ENCODE measurements at places on chromosomes 12 and 14.
A peak's percentile ranks its signal among the peaks of the same experiment; 100 is the strongest.

DNA sequence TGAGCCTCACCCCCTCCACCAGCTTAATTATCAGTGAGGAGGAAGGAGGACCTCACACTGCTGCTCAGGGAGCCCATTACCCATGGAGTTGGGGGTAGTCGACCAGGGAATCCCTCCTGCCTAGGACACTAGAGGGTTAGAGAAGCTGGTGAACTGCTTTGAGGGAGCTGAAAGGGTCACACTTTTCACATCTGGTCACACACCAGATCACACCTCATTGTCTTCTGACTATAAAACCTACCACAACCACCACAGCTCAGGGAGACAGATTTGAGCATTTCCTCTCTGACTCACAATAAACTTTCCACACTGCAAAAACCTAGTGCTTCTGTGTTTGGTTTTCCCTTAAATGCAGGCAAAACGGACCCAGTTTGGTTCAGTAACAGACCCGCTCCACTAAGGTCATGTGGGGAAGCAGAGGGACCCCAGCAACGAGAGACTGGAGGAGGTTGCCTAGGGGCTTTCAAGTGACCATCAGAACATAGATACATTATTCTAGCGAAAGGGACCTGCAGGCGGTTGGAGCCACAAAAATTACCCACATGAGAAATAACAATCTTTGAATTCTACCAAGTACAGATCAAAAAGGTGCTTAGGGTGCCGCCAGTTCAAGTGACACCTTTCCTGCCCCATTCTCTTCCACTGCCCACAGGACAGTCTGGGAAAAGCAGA lies 151.4 kb upstream of the AVPR1A start:
- DNase-seq, result no peak

GRCh38 chr12:93777254-93777653 lies 100.1 kb downstream of the CRADD start:
- no peak for DNase-seq

- DNase-seq, result no peak
Observed at GRCh38 chr12:9109737-9110491, 5.8 kb downstream of the A2M start.

DNA sequence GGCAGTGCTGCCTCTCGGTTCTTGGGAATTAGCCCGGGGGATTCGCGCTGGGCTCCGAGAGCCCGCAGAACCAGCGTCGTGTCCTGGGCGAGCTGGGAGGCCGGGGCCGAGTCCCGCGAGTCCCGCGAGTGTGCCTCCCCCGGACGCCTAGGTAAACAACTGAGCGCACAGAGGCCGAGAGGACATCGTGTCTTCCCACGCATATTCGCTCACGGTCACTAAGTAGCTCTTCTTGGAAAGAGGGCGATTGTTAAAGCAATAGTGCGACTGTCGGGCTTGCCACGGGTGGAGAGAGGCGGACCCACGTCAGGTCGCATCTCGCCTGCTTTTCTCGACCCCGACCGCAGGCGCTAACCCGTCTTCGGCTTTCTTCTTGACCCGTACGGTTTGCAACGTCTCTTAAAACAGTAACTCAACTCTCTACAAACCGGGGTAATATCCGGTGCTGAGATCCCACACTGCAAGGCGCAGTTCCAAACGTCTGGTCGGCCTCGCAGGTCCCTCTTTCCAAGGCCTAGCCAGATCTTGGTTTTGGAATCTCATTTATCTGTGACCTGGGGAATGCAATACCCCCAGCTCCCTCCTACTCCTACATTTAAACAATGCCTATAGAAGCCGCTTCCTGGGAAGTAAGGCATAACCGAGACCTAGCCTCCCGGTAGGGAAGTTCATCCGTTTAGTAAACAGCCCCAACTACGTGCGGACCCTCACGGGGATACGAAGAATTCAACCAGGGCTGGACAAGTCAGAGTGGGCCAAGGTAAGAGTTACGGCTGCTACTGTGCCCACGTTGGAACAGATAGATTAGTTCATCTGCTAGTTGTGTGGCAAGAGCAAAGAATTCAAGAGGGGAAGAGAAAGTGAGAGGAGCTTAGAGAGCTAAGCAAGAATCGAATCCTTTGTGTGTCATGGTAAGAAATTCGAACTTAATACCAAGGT lies 736 bp upstream of the PHLDA1 start:
- peak; percentile 39 for DNase-seq

DNA sequence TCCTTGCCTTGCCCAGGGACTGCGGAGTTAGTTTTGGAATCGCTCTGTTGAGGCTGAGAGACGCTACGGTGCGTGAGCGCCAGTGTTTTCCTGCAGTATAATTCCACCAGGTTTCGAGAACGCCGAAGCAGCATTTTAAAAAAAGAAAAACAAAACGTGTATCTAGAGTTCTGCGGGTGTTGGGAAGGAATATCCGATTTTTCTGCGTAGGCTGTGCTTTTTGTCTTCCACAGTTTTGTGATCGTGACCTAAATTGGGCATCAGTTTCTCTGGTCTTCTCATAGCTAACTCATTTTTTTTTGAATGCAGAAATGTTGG lies 778 bp downstream of the DNM1L start:
- DNase-seq, result no peak

GRCh38 chr12:51437431-51437830 lies 12.8 kb downstream of the SLC4A8 start:
- DNase-seq, result no peak

- DNase-seq, result no peak
Observed at GRCh38 chr12:16605642-16606116, 283 bp downstream of the LMO3 start.

GRCh38 chr14:36067428-36068187 lies 108.9 kb downstream of the PTCSC3 start:
- no peak for DNase-seq

DNA sequence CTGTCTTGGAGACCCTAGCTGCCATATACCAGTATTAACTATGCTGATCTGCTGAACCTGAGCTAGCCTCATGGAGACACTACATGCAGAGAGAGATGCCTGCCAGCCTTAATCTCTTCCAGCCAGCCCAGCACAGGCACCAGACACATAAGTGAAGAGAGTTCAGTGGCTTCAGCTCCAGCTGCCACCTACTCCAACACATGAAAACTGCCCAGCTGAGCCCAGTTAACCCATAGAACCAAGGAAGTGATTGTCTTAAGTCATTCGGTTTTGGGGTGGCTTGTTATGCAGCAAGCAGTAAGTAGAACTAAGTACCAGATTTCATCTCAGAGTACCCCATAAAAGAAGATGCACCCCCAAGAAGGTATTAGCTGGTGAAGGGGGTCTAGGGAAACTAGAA lies 7.6 kb downstream of the SERPINA11 start:
- no peak for DNase-seq

DNA sequence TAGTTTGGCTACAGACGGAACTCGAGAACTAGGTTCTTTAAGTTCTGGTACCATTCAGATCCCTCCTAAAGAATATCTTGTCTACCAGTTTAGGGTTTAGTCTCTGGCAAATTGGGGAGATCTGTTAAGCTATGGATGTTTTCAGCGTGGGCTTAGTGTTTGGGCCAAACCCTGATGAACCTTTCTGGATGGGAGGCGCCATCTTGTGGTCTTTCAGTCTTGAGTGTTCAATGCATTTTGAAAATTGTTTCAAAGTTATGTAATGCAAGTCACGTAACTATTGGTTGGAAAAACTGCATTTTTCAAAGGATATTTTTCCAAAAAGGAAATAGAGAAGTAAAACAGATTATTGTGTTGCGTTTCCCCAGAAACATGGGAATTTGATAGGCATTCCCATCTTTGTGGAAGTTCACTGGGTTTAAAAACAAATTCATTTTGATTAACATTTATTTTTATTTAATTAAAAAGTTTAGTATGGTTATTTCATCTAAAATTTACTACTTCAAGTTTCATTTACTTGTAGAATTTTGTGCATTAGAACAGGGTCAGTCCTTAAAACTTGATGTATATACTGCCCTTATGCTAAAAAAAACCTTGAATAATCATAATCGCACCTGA lies 169.0 kb downstream of the PRIMA1 start:
- peak; percentile 68 for DNase-seq

DNA sequence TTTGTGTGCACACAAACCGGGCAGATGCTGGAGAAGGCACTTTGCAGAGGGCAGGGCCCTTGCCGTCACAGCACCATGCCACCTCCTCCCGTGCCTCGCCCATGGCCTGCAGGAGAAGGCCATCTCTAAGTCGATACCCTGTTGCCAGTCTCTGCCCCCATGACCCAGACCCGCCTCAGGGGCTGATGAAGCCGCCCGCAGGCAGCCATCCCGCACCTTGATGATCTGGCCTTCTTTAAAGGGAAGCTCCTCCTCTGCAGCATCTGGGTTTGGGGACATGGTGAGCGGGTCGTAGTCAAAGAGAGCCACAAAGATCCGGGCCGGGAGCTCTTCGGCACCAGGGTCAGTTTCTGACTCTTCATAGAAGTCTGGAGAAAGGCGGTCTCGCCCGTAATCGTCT lies 76.2 kb downstream of the PIWIL1 start:
- DNase-seq, result no peak

DNA sequence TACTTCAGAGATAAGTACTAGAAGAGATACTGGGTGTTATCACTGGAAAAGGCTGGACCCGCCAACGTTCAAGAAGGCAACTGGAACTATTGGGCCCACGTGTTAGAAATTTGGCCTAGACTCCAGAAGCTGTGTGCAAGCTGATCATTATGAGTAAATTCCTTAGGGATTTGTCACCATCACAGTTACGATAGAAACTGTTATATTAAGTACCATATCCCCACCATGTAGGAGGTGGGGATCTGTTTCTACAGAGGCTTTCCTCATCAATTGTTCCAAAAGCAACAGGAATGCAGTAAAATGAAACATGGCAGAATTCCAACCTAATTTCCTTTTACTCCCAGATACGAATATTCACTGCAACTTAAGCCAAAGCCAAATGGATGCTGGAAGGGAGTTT lies 170.7 kb downstream of the NOVA1 start:
- no peak for DNase-seq

DNA sequence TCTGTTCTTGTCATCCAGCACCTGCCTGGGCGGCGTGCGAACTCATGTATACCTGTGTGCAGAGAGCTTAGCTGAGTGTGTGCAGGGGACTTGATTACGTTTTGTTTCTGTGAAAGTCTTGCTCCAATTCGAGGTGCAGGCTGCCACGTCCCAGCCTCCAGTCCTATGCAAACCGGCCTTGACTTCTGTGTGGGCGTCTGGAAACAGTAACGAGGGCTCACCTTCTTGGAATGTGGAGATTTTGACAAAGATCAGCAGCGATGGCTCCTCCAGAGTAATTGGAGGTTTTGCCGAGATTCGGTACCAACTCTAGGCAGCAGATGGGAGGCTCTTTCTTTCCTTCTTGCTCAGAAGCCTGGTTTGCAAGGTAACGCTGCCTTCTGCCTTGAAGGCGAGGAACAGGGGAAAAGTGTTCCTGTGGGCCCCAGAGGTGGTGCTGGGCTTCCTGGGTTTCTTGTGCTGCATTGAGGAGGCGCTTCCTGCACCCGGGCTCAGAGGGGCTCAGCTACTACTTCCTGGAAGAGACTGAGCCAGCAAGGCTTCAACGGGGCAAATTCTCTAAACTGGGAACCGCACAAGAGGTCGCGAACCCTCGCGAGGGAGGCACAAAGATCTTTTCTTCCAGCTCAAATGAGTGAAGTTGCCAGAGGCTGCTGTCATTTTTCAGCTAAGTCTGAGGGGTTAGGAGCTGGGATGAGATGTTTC lies 249.0 kb downstream of the AACS start:
- DNase-seq, result no peak

- no peak for DNase-seq
Observed at GRCh38 chr12:75564398-75564797, 53.0 kb upstream of the KRR1 start.

- DNase-seq, result no peak
Observed at GRCh38 chr14:100306998-100307765, 938 bp upstream of the SLC25A29 start.

DNA sequence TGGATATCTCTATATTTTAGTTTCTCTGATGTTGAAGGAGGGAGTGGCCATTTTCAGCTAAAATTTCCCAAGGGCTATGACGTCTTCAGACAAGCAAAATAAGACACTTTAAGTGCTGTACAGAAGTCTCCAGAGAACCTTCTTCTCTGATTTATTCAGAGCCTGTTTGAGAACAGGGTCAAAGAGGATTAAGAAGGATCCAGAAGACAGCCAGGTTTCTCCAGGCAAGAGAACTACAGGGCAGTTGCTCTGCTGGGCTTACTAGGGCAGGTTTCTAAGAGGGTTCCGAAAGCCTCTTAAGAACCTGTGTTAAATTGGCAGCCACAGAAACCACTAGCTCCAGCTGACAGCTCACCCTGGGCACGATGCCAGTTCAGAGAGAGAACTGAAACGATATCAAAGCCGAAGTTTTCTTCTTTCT lies 1.2 kb downstream of the MGP start:
- DNase-seq, result peak; percentile 96

GRCh38 chr14:103679351-103679750 lies 35.9 kb downstream of the XRCC3 start:
- DNase-seq, result peak; percentile 74

Data from NAMALWA (cell line).